Stimulated activated CD8-positive, alpha-beta memory T cell treated with anti-CD3 and anti-CD28 coated beads, Interleukin-7, amount 100 ng/mL, for 1 hour (primary cell): ENCODE measurements at places on chromosomes 1 and 21.

GRCh38 chr1:21490774-21491487 is 18.3 kb upstream of the ALPL start:
- no peak for DNase-seq

DNA sequence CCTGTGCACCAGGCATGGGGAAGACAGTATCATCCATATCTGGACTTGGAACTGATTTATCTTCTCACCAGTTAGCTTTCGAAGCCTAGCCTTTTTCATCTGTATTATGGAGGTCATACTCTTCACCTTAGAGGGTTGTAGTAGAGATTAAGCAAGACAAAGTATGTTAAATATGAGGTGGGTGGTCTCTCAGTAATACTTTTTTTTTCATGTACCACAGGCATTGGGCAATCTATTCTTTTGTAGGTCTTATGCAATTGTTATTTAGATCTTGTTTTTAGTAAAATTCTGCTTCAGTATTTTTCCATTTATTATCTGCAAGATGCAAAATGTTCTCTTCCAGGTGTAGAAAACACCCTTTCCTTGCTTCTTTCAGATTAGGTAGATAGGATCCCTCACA is 35.2 kb upstream of the OR2B11 start:
- no peak for DNase-seq

- no peak for DNase-seq
Measured at GRCh38 chr1:14615549-14616218, 17.2 kb downstream of the KAZN start.

DNA sequence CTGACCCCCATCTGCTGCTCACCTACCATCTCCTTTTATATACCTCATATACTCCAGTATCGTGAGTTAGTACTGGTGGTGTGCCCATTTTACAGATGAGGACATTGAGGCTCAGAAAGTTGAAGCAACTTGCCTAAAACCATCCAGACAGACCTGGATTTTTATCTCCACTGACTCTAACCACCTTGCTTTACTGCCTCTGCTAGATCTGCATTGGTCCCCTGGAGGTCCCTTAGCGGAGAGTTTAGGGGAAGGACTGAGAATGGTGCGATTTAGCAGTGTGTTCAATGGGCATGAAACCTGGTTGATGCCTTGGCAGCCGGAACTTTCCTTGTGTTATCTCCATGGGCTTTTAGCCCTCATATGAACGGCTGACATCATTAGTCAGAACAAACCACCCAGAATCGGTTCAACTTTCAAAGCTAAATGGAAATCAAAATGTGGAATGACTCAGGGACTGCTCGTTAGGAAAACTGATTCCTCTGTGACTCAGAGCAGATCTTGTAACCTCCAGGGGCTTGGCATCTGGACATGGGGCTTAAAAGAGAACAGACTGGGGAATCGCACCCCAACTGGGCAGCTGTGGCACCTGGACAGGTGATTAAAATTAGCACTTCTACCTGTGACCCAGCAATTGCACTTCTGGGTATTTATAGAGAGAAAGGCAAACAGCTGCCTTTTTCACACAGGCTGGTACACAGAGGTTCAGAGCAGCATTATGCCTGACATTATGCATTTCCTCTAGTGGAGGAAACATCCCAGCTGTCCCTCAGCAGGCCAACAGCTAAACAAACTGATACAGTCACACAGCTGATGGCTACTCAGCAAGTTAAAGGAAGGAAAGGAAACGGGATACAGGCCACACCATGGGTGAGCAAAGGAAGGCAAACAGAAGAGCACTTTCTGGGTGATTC is 25.3 kb downstream of the TMEM51 start:
- DNase-seq: no peak

- DNase-seq: no peak
Measured at GRCh38 chr21:36210779-36211659, 54.4 kb downstream of the DOP1B start.

- no peak for DNase-seq
Measured at GRCh38 chr1:30225357-30225756, 498.0 kb downstream of the MATN1 start.

GRCh38 chr1:216670118-216670883 is 52.9 kb downstream of the ESRRG start:
- no peak for DNase-seq

GRCh38 chr1:70887936-70888335 is 159.7 kb downstream of the PTGER3 start:
- DNase-seq: no peak

GRCh38 chr1:116494353-116494692 is 76.5 kb downstream of the CD58 start:
- DNase-seq: no peak

GRCh38 chr1:12485231-12486058 is 132.6 kb downstream of the DHRS3 start:
- DNase-seq: no peak

GRCh38 chr1:170580636-170581440 is 48.9 kb downstream of the GORAB start:
- DNase-seq: no peak

DNA sequence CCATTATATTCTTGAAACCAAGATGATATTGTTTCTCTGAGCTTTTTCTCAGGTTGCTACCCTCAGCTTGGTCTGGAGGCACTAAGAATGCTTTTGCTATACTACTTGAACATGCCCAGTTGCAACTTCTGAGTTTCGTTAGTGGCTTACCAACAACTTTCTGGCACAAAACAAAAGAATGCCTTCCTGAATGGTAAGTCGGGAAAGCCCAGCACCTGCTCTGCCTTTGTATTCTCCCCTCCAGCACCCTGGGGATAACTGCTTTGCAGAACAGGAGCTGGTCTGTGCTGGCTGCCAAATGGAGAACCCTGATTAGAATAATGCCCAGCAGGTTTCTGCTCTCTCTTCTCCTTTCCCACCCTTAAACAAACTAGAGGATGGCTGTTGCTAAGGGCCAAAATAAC is 149.3 kb downstream of the TGFB2 start:
- no peak for DNase-seq

- DNase-seq: no peak
Measured at GRCh38 chr1:28309702-28310101, 19.1 kb upstream of the MED18 start.

DNA sequence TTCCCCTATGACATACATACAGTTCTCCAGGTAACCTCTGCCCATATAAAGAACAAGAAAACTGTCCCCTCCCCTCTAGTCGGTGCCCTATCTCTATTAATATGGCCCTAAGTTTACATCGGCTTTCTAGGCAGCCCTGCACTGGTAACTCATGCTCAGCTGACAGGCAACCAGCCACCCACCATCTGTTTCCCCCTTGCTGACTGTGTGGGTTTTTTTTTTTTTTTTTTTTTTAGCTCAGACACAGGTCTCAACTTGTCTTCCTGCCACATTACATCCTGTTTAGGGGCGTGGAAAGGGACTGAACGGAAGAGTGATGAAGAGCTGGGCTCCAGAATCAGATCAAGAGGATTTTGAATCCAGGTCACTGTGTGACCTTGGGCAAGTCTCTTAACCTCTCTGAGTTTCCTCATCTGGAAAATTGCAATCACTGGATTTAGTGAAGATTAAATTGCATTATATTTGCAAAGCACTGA is 14.0 kb downstream of the LAPTM5 start:
- peak; percentile 34 for DNase-seq

DNA sequence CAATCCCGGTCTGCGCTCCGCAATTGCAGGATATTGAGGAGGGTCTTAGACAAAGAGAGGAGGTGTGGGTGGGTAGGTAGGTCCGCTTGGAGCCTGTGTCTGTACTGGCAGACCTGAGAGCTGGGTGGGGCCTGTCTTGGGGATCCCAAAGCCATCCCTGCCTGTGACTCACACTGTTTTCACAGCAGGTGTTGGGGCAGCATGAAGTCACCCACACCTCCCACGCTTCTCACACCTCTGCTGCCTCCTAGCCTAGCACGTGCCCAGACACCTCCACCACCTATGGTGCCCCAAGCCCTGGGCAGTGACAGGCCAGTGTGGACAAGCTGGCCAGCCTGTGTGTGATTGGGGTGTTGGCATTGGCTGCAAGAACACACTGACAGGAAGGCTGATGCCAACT is 65.7 kb upstream of the ECE1 start:
- DNase-seq: no peak

DNA sequence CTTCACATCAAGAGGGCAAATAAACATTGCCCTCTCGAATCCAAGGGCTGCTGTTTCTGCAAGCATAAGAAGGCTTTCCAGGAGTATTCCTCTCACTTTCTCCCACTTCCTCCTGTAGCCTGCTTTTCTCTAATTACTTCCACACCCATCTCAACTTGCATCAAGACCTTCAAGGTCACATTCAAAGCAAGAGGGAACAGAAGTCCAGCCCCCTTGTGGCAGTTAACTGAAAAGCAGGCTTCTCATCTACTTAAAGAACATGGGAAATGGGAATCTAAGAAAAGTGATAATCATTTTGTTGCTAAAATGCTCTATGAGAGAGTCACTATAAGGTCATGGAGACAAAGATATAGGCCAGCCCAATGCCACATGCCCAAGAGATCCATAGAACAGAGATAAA is 874.4 kb downstream of the KCNT2 start:
- DNase-seq: no peak

GRCh38 chr1:161198897-161199431 is at the start of gene ADAMTS4:
Gene ADAMTS4, minus strand, starts transcription at chr1:161199054. Its CDS starts 427 bp downstream, at chr1:161198627.
- DNase-seq: no peak

- DNase-seq: no peak
Measured at GRCh38 chr1:210728437-210729149, 399.9 kb downstream of the HHAT start.

- DNase-seq: no peak
Measured at GRCh38 chr1:246687002-246687401, 37.2 kb upstream of the SCCPDH start.

GRCh38 chr1:193103759-193104501 is 1.3 kb downstream of the GLRX2 start:
- no peak for DNase-seq

GRCh38 chr1:47262787-47263413 is 30.9 kb upstream of the TAL1 start:
- DNase-seq: peak; percentile 6

GRCh38 chr1:44641126-44642102 is 32.9 kb downstream of the TMEM53 start:
- no peak for DNase-seq

GRCh38 chr1:187114792-187115191 is 286.0 kb downstream of the PLA2G4A start:
- DNase-seq: no peak

GRCh38 chr1:208803011-208803811 is 559.0 kb upstream of the PLXNA2 start:
- DNase-seq: no peak

- DNase-seq: no peak
Measured at GRCh38 chr1:218425647-218426342, 80.7 kb downstream of the TGFB2 start.
